ENCODE measurements at places on chromosomes 5 and 9.

GRCh38 chr5:146645342-146645741 is 129.4 kb upstream of the GPR151 start:
- no peak for DNase-seq

DNA sequence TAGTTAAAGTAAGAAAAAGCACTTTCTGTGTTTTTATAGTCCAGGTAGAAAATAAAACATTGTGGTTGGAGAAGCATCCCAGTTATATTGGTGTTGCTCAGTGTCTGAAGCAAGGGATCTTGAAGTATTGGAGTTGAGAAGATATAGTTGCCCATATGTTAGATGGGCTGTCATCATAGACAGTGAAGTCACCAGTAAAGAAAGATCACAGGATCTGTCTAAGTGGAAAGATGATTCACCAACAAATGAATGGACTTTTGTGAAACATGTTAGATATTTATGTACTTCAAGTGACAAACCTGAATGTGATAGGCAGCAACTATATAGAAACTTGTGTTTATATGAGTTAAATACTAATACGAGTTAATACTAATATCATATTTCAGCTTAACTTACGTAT is 11.7 kb downstream of the OGN start:
- no peak for DNase-seq

- DNase-seq = no peak
Measured at GRCh38 chr5:83654427-83654994, 66.1 kb downstream of the HAPLN1 start.

DNA sequence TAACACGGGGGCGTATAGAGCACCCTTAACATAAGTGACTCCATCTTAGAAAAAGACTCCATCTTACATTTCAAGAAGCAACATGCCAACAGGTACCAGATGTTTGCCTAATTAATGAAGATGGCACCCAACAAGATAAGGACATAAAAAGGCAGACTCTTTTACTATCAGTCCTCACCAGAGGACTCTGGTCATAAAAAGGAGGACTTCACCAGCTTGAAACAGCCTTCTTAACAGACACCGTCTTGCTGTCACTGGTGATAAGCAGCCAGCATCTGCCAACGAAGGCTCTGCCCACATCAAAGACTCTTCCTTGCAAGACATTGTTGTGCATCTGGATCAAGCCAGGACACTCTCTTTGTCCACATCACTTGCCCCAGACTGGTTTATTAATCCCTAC is 80.3 kb downstream of the S1PR3 start:
- no peak for DNase-seq

DNA sequence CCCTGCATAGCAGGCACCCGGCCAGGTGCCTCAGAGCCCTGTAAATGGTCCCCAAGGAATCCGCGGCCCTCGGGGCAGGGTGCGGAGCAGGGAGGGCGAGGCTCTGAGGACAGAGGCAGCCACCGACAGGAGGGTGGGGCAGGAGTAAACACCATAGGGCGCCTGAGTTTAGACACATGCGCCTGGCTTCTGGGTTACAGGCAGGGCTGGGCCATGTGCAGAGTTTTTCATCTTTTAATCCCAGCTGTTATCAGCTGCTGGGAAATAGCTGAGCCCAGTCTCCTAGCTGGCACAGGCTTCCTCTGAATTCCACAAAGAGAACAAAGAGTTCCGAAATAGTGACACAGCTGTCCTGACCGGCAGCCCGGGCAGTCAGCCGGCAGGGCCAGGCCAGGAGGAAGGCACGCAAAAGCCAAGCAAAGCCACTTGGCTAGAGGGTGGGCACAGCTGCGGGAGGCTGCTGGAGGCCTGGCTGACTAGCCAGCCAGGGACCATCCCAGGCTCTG is 98.9 kb upstream of the PHYKPL start:
- no peak for DNase-seq

GRCh38 chr9:97320080-97320642 is 12.7 kb downstream of the CCDC180 start:
- DNase-seq = no peak

DNA sequence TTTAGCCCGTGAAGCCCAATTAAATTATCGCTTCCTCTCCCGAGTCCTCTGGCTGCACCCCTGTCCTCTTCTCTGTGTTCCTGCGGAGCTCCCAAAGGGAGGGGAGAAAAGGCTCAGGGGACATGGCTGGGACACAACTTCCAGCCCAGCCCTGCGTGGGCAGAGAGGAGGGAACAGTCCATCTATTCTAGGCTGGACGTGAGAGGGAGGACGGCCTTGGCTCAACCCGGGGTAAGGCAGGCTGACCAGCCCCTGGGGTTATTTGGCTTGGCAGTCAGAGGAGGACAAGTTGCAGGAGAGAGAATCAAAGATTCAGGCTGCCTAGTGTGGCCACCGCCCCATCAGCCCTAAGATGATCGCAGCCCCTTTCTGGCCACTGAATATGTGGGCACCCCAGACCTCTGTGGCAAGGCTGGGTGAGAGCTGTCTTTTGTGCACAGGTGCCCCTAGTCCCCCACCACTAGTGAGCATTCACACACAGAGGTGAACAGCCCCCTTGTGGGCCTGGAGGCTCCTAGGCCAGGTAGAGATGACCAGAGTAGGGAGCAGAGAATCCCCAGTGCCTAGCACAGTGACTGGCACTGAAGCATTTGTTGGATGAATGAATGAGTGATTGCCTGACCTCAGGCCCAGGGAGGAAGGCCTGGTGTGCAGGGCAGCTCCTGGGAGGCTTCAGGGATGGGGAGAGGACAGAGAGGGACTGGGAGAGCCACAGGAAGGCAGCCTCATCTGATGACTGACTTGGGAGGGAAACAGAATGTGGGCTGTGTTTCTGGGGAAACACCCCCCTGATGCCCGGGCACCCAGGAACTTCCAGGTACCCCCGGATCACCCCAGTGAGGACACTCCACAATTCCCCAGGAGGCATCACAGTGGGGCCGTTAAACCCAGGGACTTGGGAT is 133.9 kb downstream of the C9orf50 start:
- no peak for DNase-seq

DNA sequence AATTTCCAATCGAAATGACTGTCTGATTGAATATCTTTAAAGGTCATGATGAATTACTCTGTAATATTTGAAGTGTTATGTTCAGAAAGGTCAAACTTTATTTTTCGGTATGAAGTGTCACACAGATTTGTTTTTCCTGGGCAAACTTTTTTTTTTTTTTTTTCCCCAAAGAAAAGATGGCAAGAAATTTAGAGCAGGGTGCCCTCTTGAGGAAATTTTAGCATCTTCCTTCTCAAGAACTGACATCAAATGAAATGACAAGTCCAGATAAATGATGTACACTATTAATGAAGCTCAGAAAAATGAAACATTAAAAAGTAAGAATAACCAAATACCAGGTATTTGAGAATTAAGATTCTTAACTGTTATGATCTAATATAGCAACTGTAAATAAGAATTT is 123.6 kb downstream of the INVS start:
- no peak for DNase-seq

DNA sequence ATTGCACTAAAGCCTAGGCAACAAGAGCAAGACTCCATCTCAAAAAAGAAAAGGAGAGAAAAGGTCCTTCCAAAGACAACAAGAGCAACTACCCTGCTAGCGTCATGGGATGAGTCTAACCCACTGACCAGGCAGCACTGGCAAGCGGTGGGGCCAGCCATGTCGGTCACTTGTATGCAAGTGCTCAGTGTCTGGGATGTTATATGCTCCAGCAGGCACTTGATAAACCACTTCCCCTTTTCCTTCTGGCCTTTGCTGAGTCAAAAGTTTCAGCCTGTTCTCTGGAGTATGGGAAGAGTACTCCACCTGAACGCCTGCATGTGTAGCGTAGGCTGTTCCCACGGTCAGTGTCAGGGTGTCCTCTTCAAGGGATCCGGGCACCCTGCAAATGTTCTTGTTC is 9.2 kb upstream of the MXD3 start:
- no peak for DNase-seq

DNA sequence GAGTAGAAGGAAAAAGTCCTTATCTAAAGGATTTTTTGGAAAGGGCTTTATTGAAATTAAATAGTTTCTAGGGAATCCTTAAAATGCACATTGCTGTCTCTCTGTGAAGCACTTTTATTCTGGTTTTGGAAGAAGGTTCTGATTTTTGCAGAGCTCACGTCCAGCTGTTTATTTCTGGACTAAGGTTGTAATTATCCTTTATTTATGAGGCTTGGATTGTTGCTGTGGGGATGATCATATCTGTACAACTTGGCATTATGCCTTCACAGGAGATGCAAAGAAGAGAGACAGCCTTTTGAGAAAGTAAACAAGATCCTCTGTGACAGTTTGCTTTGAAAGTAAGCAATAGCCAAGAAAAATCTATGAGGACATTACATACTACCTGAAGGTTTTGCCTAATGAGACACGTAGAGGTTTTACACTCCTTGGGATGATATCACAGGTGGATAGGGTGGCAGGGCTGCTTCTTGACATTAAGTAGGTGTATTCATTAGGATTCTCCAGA is 14.6 kb downstream of the SMARCA2 start:
- DNase-seq = no peak

- DNase-seq = no peak
Measured at GRCh38 chr5:153601377-153601776, 110.9 kb downstream of the GRIA1 start.

DNA sequence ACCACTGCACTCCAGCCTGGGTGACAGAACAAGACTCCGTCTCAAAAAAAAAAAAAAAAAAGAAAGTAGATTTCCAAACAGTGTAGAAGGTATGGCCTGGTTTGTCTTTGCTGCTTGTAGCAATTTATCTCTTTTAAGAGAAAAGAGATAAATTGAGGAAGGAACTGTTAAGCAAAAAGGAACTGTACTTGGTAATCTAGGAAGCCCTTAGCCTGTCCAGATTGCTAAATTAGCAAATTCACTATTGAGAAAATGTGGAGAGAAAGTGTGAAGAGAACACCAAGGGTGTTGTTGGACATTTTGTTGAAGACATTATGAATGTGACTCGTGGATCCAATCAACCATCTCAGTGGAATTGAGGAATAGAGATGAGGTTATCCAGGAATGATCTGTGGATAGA is 13.0 kb upstream of the SUSD3 start:
- DNase-seq = no peak

DNA sequence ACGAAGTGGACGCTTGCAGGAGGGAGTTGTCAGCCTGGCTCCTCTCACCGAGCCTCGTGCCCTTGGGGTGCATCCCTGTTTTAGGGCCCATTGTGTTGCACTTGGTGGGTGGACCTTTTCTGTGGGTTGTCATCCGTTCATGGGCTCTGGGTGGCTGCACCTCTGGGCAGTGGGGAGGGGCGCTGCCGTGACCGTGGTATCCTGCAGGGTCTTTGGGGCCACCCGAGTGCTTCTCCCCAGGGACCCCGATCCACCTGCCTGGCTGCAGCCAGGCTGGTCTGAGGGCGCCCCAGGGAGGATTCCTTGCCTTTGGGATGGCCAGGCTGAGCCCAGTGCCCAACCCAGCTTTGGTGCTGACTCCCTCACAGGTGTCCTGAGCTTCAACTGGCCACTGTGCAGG is 41.0 kb upstream of the UBAC1 start:
- no peak for DNase-seq

- no peak for DNase-seq
Measured at GRCh38 chr9:105670775-105671174, 8.5 kb downstream of the TAL2 start.

GRCh38 chr9:110935829-110936228 is 102.4 kb downstream of the LPAR1 start:
- no peak for DNase-seq

All from esophagus squamous epithelium (tissue), 5 donors.